AG08395 (cell line): ENCODE measurements at places on chromosomes 3 and 15.
A peak's percentile ranks its signal among the peaks of the same experiment; 100 is the strongest.

DNA sequence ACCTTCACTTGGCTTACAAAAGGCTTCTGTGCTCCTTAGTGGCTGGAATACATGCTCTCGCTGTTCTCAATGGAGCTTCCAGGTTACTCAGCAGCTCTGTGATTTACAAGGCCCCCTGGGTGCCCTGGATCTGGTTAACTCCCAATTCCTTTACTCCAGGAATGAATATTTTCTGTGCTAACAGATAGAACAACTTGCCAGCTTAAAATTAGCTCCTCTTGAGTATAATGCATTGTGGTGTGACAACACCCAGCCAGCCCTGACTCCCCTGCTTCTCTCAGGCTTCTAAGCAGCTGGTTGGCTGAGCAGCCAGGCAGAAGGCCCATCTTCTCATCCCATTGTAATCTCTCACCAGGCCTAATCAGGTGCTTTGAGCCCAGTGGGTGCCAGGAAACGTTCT is 246.4 kb downstream of the ALCAM start:
- DNase-seq, result peak; percentile 11

GRCh38 chr3:140378571-140379340 is 299.1 kb upstream of the TRIM42 start:
- DNase-seq, result no peak

GRCh38 chr3:52714335-52715302 is 8.7 kb downstream of the SPCS1 start:
- no peak for DNase-seq

DNA sequence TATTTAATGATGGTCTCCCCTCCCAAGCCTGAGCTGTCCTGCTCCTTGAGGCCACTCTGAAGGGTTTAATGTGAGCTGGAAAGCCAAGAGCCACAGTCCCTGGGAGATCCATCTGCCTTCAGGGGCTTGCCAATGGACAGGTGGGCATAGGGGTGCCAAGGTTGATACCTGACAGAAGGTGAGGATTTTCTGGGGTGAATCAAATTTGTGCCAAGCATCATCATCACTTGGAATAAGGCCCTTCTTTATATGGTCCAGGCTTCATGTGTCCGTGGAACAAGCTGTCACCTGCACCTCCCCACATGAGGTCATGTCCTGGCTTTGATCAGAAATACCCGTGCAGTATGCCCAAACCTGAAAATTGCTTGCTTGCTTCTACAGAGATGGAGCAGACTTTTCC is 71.9 kb upstream of the CTNNB1 start:
- DNase-seq, result no peak

GRCh38 chr3:15978801-15979200 is 181.0 kb upstream of the ANKRD28 start:
- no peak for DNase-seq

DNA sequence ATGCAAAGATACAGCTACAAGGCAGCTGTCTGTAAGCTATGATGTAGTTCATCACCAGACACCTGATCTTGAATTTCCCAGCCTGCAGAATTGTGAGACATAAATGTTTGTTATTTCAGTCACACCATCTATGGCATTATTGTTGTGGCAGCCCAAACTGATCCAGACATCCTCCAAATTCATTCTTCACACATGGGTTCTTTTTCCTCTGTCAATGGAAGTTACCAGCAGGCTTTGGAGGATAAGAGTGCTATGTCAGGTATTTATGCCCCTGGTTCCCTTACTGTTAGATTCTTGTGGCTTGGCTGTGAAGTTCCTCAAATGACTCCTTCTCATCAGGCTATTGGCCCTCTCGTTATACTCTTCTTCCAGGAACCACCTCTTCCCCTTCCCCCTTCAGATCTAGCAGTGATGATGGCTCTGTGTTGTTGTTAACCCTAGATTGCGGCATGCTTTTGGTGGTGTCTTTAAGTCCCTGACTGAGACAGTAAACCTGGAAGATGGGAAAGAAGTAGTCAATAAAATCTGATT is 91.0 kb upstream of the CHMP2B start:
- DNase-seq, result no peak

DNA sequence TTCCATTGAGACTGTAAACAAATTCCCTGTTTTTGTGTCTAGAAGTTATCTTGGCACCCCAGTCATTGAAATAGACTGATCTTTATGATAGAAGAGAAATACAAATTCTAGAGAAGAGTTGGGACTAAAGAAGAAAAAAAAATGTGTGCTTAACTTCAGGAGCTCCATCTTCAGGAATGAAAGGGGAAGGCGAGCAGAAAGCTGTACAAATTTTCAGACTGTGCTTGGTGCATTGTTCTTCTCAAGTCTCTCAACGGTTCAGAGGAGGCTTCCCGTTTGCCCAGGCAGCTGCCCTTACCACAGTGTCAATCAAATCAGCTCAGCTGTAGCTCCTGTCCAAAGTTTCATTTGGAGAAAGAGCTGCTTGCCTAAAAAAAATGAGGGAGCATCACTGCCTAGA is 41.7 kb downstream of the OXSM start:
- DNase-seq, result no peak

GRCh38 chr3:43707998-43708397 is 17.3 kb downstream of the ABHD5 start:
- DNase-seq, result peak; percentile 85

DNA sequence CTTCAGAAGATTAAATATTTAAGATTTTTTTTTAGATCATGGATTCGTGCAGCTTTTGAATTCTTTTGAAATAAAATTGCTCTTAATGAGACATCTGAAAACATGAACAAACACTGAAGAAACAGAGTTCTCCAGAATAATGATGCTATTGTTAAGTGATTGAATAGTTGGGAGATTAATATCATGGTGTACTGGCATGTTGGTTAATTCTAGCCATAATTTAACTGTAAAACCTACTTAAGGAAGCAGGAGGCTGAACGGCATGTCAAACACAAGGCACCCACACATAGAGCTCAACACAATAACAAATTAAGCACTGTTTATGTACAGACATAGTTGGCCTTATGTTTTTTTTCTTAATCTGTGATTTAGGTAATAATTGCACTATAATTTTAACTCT is 185.6 kb downstream of the RBMS3 start:
- no peak for DNase-seq

- no peak for DNase-seq
These were observed 9.3 kb upstream of the LRRC31 start for GRCh38 chr3:169879013-169879557.
